Ovary (tissue), 10 donors: ENCODE measurements at places on chromosomes 5 and 9.
A peak's percentile ranks its signal among the peaks of the same experiment; 100 is the strongest.

DNA sequence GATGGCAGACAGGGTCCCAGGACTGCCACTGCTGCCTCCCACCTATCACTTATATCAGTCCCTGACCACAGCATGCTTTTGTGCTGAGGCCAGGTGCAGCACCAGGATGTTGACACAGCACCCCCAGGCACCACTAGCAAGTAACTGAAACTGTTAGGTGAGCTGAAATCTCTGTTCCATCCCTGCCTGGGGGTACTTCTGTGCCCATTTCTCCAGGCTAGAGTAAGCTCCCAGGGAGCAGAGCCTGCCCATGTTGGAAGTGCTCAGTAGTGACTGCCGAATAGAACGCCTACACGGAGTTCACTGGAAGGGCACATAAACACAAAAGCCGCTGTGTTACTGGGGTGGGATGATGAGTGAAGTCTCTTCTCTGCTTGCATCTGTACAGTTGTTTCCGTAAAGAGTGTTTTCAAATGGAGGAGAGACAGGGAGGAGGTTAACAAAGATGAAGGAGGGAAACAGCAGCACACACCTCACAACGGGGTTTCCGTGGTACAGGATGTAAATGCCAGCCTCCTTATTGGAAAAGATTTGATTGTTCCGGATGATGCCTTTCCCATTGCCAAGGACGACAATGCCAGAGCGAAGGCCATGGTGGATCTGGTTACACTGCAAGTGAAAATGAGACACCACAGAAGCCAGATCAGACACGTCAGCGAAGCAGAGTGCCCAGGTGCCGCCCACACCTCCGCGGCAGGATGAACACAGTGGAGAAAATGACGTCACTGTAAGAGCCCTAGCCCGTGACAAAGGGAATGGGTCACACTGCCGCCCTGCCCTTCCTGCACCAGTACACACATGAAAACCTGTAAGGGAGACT lies 43.1 kb downstream of the POLR1E start:
- no peak overlapping the region for H3K4me3 ChIP-seq
- no peaks in the 10 kb centered on the region for H3K36me3 ChIP-seq
- no peaks in the 10 kb centered on the region for H3K27me3 ChIP-seq
- DNase-seq: no peak
- H3K4me1 ChIP-seq: no peaks in the 10 kb centered on the region

GRCh38 chr5:134125039-134126015 lies 10.8 kb downstream of the TCF7 start:
- H3K27me3 ChIP-seq: no peaks in the 10 kb centered on the region
- peaks cover 15% of the 10 kb centered on the region for H3K4me1 ChIP-seq
- no peaks in the 10 kb centered on the region for H3K36me3 ChIP-seq
- peak overlapping the region; percentile 21 for H3K27ac ChIP-seq
- no peak overlapping the region for H3K4me3 ChIP-seq
- peak; percentile 48 for DNase-seq

DNA sequence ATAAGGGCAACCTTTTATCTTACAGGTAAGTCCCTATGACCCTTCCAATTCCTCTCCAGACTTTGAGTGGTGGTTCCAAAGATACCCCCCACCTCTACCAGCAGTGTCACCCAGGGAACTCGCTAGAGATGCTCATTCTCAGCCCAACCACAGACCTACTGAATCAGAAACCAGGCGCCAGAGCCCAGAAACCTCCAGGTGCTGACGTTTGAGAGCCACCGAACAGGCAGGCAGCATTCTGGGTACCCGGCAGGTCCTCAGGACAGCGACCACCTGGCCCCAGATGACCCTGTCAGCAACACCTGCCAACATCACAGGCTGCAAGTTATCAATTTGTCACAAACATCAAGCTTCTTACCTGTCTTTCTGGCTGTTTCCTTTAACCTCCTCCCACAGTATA lies 19.5 kb downstream of the RAPGEF1 start:
- no peaks in the 10 kb centered on the region for H3K36me3 ChIP-seq
- no peak for DNase-seq
- no peak overlapping the region for H3K27ac ChIP-seq
- peaks cover 2% of the 10 kb centered on the region for H3K4me1 ChIP-seq

GRCh38 chr5:109690242-109690974 lies 681 bp downstream of the MAN2A1 start:
- H3K36me3 ChIP-seq: no peaks in the 10 kb centered on the region
- peaks cover 11% of the 10 kb centered on the region for H3K4me1 ChIP-seq
- H3K27ac ChIP-seq: peak overlapping the region; percentile 98
- DNase-seq: peak; percentile 53

DNA sequence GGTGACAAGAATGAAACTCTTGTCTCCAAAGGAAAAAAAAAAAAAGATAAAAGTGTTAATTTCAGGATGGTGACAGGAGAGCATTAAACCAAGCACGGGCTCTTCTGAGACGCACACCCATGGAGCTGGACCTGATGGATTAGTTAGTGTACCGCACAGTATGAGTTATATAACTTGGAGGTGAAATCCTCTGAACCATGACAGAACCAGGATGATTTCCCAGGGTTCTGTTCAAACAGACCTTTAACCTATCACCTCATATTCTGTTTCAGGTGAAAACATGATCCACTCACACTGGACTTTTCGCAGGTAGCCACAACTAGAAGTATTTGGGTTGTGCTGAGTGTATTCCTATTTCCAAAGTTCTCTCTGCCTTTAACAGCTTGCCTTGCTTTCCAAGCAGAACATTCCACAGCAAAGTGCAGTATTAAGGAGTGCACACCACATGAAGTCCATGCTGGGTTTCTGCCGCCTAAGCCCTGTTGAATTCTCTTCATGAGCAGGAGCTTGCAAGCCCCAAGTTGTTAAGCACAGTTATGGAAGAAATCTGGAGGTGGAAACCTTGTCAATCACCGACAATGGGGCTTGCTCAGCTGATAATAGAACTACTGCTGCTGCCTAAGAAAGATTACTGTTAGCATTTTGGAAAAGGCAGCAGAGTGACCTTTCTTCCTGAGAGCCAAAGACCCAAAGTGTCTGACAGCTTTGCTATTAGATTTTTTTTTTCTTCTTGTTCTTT lies 461.7 kb downstream of the TLE1 start:
- no peak overlapping the region for H3K27ac ChIP-seq
- no peak overlapping the region for H3K4me3 ChIP-seq
- DNase-seq: no peak
- H3K4me1 ChIP-seq: peaks cover 4% of the 10 kb centered on the region
